ENCODE measurements at places on chromosomes 6 and 20.

GRCh38 chr6:90940812-90941481 lies 354.1 kb upstream of the MAP3K7 start:
- DNase-seq = no peak

GRCh38 chr6:77511860-77512259 lies 48.6 kb upstream of the HTR1B start:
- no peak for DNase-seq

GRCh38 chr20:57683881-57684807 lies 25.7 kb downstream of the PMEPA1 start:
- DNase-seq = no peak

DNA sequence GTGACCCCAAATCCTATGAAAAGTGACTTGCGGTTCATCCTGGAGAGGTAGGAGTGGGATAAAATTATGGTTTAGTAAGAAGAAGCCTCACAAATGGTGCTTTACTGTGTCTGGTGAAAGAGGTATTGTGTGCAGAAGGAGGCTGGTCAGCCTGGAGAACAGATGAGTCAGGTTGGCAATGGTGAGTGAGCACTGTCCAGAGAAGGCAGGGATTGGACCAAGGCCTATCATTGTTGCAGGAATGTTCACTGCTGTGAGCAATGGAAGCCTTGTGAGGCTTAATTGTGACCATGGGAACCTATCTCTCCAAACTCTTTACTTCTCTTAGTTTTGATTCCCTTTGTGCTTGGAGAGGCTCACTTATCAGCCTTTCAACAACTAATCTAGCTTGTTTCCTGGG lies 89.0 kb upstream of the KCNK16 start:
- no peak for DNase-seq

DNA sequence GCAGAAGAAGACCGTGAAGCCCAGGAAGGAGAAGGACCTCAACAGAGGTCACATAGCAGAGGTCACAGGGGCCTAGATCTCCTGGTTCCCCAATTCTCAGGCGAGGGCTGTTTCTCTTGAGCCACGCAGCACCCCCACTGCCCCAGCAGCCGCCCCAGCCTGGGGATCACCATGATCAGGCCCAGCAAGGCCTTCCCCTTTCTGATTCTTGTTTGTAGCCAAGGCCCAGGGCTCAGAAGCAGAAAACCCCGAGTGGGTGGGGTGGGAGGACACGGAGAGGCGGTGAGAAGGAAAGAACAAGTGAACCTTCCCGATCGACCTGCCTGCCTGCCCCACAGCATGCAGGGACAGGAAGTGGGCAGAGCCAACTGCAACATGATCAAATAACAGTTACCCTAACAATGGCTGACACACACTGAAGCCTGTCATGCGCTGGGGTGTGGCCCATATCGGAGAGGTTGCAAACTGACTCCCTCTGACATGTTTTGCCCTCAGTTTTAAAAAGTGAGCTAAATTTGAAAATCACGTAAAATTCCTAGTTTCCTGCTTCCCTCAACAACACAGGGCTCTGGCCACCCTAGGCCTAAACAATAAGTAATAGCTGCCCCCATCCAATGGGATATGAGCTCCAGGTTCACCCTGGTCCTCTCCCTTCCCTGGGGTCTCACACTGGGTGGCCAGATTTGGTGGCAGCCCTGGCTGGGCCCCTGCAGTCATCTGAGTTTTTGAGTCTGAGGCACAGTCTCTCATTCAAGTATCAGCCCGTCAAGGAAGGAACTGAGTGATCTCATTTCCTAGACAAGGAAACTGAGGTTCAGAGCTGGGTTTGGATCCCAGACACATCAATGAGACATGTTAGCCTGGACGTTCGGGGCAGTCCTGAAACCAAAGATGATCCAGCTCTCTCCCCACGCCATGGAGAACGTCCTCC lies 6.5 kb downstream of the PEDS1 start:
- DNase-seq = peak; percentile 61

DNA sequence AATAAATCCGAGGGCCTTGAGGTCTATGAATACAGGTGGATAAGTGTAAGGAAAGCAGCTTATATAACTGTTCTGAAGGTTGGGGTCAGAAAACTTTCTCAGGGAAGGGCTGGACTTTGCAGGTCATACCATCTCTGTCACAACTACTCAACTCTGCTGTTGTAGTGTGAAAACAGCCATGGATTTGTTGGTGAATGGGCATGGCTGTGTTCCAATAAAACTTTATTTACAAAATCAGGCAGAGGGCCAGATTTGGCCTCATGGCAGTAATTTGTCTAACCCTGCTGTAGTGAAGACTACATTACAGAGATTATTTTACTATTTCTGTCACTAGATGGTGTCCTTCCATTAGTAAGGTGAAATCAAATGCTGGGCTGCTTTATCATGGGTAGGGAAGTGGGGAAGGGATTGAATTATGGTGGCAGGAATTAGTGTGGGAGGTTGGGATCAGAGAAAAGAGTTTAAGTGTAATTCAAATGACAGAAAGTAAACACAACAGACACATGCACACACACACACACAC lies 409.6 kb upstream of the CHD6 start:
- no peak for DNase-seq

- DNase-seq = no peak
Measured at GRCh38 chr6:156833755-156834154, 56.6 kb downstream of the ARID1B start.

DNA sequence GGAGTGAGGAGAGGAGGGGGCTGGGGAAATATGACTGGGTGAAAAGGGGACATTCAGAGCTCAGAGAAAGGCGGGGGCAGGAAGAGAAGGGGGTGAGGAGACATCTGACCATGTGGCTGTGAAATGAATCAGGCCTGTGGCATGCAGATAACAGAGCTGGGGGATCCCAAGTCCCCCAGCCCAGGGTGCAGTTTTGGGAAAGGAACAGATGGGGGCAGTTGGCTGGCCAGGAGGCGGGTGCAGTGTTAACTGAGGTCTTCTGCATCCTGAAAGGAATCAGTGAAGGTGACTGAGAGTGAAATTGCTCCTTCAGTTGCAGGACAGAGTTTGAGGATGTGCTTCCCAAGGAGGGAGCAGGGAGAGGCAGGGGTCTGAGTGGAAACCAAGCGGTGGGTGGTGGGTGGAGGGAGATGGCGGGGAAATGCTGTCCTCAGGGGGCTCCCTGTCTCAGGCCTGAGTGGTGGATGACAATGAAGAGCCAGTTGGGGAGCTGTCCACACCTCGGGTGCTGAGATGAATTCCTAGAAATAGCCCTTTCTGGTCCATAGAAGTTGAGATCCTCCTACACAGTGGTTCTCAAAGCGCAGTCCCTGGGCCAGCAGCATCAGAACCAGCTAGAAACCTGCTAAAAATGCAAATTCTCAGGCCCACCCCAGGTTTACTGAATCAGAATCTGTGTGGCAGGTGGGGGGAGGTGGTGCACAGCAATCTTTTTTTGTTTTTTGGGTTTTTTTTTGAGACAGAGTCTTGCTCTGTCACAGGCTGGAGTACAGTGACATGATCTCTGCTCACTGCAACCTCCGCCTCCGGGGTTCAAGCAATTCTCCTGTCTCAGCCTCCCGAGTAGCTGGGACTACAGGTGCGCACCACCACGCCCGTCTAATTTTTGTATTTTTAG lies 26.0 kb upstream of the CCDC167 start:
- no peak for DNase-seq

GRCh38 chr6:72464791-72465691 lies 156.8 kb upstream of the KCNQ5 start:
- no peak for DNase-seq

GRCh38 chr6:39907871-39908575 lies 26.2 kb downstream of the MOCS1 start:
- DNase-seq = no peak

DNA sequence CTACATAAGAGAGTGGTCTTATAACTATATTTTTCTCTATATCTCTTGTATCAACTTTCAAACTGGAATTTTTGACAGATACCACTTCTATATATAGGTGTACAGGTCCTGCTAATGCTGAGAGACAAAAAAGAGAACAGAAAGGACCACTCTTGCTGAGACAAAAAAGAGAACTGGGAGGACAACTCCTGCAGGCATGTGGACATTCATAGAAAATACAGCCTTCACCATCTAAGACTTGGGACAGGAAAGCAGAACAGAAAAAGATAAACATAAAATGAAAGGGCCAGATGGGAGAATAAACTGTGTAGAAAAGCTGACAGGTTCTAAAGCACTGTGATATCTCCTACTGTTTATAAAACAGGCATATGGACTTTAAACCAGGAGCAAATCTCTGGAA lies 541.0 kb upstream of the ADGRB3 start:
- no peak for DNase-seq

DNA sequence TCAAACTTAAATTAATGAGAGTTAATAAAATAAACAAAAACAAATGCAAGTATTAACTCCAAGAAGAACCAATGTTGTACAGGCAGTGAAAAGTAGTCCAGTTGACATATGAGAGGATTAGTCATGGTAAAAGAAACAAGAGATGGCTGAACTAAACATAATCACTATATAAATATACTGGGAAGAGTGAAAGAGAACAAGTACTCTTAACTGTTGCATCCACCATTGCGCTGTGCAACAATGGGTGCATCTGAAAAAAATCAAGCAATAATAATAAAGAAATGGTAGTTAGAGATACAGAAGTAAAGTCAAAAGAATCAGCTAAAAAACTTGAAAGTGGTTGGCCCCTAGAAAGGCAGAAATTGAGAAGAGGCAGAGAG lies 16.6 kb downstream of the HLA-F start:
- DNase-seq = no peak

DNA sequence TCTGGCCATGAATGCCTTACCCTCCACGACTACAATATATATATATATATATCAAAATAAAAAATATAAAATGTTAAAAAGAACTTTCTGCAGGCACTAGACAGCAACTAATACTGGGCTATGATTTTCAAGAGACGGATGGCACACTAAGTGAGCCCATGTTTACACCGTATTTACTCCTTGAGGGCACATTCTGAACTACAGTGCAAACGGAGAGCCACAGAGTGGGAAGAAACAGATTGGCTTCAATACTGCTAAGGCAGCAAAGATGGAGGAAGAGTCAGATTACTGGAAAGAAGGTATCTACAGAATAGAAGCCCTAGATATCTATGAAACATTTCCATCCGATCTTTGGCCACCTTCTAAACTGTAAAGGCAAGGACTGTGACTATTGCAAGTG lies 330.3 kb downstream of the HTR1B start:
- DNase-seq = no peak

DNA sequence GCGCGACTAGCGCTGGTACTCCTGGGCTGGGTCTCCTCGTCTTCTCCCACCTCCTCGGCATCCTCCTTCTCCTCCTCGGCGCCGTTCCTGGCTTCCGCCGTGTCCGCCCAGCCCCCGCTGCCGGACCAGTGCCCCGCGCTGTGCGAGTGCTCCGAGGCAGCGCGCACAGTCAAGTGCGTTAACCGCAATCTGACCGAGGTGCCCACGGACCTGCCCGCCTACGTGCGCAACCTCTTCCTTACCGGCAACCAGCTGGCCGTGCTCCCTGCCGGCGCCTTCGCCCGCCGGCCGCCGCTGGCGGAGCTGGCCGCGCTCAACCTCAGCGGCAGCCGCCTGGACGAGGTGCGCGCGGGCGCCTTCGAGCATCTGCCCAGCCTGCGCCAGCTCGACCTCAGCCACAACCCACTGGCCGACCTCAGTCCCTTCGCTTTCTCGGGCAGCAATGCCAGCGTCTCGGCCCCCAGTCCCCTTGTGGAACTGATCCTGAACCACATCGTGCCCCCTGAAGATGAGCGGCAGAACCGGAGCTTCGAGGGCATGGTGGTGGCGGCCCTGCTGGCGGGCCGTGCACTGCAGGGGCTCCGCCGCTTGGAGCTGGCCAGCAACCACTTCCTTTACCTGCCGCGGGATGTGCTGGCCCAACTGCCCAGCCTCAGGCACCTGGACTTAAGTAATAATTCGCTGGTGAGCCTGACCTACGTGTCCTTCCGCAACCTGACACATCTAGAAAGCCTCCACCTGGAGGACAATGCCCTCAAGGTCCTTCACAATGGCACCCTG lies 1.6 kb downstream of the TPBG start:
- peak; percentile 1 for DNase-seq

GRCh38 chr6:116280161-116280932 lies 617 bp upstream of the TSPYL1 start:
- no peak for DNase-seq

DNA sequence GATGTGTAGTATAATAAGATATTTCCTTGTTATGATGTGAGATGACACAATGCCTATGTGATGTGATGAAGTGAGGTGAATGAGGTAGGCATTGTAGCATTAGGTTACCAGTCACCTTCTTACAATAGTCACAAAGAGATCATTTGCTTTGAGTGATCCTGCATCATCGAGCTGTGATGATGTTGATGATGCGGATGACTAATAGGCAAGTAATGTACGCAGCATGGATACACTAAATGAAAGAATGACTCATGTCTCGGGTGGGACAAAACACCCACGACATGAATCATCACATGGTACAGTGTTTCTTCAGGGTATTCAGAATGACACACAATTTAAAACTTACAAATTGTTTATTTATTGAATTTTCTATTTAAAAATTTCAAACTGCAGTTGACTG lies 806.3 kb upstream of the GJE1 start:
- peak; percentile 24 for DNase-seq

- no peak for DNase-seq
Measured at GRCh38 chr6:25965058-25965457, 2.5 kb downstream of the TRIM38 start.

DNA sequence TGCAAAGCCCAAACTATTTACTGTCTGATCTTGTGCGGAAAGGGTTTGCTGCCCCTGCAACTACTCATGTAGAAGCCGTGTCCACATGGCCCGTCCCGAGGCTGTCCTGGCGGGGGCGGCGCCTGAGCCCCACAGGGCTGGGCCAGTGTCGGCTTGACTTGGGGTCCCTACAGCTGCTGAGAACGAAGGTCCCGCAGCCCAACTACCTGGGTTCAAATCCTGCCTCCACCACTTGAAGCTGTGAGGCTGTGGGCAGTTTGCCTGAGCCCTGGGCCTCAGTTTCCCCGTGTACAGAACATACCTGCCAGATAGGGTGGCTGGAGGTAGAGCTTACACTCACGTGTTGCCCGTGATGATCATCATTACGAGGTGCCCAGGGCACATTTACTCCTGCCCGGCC lies 111.1 kb downstream of the SULF2 start:
- DNase-seq = no peak

DNA sequence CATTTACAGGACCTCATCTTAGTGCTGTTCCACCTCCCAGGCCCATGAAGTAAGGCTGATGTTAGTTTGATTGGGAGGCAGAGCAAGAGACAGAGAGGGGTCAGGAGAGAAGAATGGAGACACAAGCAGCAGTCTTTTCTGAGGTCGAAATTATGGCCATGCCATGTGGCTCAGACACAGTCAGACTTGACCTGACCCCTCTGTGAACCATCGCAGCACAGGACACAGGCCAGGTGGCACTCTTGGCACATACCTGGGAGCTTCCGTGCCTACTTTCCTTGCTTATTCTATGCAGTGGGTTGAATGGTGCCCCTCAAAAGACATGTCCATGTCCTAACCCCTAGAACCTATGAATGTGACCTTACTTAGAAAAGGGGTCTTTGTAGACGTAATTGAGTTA lies 254.9 kb downstream of the MAFB start:
- no peak for DNase-seq

GRCh38 chr20:15380770-15381169 lies 1043.4 kb upstream of the FLRT3 start:
- DNase-seq = no peak
